ENCODE measurements at places on chromosomes 12 and 14.

- DNase-seq: no peak
These were observed 1221.0 kb downstream of the AACS start for GRCh38 chr12:126286203-126286602.

DNA sequence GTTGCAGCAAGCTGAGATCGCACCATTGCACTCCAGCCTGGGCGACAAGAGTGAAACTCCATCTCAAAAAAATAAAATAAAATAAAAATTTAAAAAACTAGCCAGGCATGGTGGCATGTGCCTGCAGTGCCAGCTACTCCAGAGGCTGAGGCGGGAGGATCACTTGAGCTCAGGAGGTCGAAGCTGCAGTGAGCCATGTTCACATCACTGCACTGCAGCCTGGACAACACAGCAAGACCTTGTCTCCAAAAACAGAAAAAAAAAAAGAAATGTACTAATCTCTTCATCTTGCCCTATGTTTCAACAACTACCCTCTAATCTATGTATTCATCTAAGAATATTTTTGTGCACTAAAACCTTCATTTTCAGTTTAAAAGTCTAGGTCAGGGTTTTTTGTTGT lies 6.5 kb downstream of the NAA25 start:
- DNase-seq: no peak

- DNase-seq: no peak
These were observed 17.8 kb downstream of the EIF2S1 start for GRCh38 chr14:67377916-67378315.

DNA sequence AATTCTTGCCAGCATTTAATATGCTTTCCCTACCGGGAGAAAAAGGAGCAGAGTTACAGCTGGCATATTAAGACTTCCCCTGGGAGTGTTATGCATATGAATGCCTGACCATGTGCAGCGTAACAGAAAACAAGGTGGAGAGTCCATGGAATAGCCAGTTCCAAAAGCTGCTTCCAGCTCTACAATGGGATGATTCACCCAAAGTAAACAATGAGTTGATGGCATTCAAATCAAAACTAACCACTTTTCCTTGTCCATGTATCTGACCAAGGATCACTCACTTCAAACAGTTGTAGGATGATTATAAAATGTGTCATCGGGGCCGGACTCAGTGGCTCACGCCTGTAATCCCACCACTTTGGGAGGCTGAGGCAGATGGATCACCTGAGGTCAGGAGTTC lies 48.1 kb upstream of the BICDL1 start:
- DNase-seq: peak; percentile 96

DNA sequence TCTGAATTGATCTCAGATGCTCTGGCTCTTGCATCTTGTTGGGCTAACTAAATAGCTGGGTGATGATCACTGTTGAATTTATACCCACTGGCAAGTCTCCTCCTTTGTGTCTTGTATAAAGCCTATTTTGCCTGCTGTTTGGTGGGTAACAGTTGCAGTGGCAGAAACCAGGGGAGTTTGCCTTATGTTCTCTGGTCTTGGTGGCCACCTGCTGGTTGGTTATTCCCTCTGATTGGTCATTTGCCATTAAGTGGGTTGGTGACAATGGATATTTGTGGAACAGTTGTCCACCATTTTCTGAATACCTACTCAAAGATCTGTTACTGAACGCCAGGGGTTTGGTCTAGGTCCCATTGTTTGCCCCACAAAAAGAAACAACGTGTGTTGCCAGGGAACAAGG lies 52.1 kb downstream of the AVPR1A start:
- no peak for DNase-seq

DNA sequence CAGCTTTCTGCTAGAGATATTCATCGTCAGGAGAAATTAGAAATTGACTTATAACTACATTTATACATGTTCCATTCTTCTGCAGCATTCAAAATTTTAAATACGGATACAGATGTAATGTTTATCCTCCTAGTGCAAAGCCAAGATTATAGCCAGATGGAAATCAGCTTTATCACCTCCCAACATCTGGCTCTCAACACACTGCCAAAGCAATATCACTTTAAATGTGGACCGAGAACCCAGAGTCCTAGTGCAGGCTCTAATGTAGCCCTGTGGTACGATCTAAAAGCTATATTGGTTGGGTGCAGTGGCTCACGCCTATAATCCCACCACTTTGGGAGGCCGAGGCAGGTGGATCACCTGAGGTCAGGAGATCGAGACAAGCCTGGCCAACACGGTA lies 6.5 kb downstream of the MLH3 start:
- no peak for DNase-seq

DNA sequence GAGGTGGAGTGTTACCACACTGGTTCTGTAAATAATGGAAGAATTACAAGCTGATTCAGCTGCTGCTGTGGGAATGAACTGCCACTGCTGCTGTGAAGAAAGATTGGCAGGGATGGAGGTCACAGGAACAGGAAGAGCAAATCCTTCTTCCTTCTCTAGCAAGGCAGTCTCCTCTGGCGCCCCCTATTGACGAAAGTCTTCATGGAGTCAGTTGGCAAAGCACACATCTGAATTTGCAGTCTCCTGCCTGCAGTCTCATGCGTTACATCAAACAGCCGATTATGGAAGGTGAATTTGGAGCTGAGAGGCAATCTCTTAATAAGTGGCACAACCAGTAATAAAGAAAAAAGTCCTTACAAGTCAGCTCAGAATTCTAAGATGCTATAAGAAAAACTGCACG lies 106.0 kb upstream of the TMTC1 start:
- DNase-seq: peak; percentile 21

DNA sequence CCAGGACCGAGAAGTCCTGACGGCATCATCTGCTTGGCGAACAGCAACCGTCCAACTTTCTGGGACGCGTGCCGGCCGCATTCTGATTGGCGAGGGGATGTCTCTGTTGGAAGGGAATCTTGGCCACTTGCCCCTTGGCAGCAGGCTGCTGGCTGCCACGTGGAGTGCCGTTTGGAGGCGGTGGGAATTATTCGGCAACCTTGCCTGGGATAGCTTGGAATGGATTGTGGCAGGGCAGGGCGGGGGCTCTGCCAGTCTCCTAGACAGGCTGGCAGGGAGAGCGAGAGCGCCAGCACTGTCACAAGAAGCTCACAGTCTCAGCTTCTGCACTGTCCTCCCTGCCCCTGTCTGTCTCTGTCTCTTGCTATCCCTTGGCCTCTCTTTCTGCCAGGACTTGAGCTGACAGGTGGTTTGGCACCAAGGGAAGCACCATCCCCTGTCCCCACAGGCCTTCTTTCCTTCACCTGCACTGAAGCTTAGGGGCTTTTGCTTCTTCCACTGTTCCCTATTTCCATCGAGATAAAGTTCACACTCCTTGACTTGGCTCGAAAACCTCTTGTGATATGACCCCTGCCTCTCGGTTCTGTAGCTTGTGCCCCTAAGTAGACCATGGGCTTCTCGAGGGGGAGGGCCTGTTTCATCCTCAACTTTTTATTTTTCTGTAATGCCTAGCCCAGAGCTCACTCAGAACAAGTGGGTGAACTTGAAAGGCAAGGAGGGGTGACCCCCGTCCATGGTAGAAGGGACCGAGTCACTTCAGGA lies 201.9 kb downstream of the PHETA1 start:
- no peak for DNase-seq

- DNase-seq: no peak
These were observed 54.3 kb downstream of the PEBP1 start for GRCh38 chr12:118190266-118190665.

- DNase-seq: no peak
These were observed 13.7 kb upstream of the ITGA5 start for GRCh38 chr12:54432815-54433164.

DNA sequence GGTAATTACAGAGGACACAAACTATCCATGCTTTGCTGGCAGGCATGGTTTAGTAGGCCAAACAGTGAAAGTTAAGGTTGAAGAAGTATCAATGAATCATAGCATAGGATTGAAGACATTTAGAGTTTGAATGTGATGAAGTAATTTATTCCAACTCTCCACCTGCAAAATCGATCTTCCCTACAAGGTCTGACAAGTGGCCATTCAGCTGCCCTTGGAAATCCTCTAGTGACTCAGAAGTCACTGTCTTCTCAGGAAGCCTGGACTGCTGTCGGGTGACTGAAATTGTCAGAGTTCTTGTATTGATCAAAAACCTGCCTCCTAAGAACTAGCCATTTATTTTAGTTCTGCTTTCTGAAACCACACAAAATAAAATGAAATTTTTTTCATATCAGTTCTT lies 17.7 kb upstream of the STXBP6 start:
- DNase-seq: no peak

DNA sequence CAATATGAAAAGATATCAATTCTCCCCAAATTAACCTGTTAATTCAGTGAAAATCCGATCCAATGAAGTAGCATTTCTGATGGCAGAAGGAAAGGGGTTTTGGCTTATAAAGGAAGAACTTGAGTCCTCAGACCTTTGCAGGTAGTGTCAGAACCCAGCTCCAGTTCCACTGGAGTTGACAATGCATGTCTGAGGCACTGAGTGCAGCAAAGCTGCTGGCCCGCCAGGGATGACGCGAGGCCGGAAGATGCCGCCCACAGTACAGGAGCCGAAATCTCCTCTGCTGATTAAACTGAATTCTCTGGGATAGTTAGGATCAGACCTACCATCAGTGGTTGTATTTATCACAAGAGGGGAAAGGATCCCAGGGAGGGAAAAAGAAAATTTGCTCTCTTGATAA lies 220.7 kb downstream of the MSRB3 start:
- no peak for DNase-seq

DNA sequence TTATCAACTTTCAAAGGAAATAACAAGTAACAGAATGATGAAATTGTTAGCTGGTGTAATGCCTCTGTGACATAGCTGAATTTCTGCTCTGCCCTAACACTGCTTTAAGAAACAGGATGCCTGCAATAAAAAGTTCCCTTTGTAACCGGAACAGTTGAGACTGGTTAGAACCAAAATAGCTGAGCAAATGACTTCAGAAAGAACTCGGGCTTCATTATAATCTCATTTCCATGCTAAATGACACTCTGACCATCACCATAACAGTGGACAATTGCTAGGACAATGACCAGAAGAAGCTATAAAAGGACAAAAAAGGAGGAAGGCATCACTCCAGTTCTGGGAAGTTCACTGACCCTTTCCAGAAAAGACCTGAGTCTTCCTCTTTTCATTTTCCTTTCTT lies 23.5 kb upstream of the PYGL start:
- DNase-seq: no peak

DNA sequence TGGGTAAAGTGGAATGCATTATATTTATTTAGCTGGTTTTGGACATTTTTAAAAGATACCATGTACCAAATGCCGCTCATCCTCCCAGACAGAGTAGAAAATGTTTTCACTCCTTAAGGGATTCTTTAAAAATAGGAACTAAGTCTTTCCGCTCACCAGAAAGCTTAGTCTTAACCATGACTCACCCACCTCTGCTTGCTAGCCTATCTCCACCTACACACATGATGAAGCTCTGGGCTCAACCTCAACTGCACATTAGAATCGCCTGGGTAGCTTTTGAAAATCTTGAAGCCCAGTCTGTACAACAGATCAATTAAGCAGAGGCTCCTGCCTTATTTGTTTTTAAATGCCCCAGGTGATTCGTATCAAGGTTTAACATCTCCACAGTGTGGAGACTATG lies 260.5 kb downstream of the NEDD1 start:
- no peak for DNase-seq

DNA sequence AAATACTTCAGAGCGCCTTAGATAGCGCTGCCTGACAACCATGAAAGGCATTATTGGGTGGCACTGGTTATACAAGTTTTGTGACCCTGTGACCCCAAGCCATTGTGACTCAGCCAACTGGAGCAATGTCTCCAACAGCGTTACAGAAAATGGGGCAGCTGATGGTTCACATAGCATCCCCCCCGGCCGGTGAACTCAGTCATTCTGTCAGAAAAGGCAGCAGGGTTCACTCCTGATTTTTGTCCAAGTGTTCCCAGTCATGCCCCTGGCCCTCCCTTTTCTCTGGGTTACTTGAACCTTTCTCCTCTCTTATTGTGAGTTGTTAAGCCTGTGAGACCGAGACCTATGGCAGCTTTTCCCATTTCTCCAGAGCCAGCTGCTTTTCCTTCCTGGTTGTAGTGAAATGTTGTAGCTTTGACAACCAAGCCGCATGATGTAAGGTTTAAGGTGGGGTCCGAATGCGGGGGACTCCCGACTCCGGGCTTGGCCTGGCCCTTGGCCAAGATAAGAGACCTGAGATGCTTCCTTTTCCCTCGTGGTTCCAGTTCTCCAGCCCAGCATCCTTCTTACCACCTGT lies 22.0 kb downstream of the CD9 start:
- DNase-seq: no peak

DNA sequence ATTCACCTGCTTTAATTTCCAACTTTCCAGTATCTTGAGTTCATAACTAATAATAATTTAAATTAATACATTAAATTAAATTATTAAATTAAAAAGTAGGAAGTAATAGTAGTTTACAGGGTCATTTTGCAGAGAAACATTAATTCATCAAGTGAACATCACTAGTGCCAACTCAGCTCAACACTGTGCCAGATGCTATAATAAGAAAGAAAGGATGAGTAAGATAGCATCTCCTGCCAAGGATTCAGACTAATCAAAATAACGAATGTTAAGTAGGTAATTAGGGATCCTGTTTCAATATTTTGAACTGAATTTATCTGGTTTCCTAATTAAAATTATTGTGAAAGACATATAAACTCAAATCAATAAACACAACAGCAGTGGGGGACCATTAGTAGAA lies 596.7 kb downstream of the SLC6A15 start:
- DNase-seq: no peak

GRCh38 chr14:23931721-23932289 lies 21.8 kb upstream of the DHRS4 start:
- no peak for DNase-seq

- no peak for DNase-seq
These were observed 212.9 kb downstream of the NRXN3 start for GRCh38 chr14:78383060-78383459.

DNA sequence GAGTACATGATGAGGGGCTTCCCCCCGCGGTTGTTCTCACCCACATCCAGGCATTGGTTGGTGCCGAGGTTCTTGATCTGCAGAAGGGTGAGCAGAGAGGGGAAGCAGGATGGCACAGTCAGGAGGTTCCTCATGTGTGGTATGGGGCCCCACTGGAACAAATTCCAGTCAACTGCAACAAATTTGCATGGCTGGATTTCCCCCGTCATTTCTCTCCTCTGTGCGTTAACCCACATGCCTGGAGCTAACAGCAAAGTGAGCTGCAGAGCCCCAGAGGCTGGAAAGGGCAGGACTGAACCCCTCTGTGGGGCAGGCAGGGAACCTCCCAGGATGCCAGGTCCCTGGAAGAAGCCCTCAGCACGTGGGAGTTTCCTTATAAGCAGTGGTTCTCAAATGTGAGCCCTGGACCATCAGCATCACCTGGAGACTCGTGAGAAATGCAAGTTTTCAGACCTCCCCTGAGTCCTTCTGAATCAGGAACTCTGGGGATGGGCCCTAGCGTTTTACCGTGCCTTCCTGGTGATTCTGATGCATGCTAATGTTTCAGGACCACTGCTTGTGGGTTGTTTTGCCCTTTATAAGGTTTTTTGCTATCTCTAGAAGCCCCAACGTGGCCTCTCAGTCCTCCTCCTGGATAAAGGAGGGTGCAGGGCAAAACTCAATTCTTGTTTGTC lies 11.0 kb upstream of the CELA1 start:
- DNase-seq: no peak

GRCh38 chr12:8088574-8088973 lies 6.5 kb downstream of the NECAP1 start:
- no peak for DNase-seq

GRCh38 chr14:21036751-21037150 lies 2.1 kb upstream of the RNASE13 start:
- DNase-seq: peak; percentile 32
